Thyroid gland (tissue), 4 donors: ENCODE measurements at places on chromosomes 1 and 21. TPM values are rescaled to one million over a fixed set of nuclear protein-coding genes. Genes with fewer than 3 reads are reported as not detected.

AGRN gene
- 147 TPM for total RNA-seq

PIGR gene
- total RNA-seq = 0.75 TPM

- H3K4me3 ChIP-seq = no peak overlapping the region
- H3K27ac ChIP-seq = no peak overlapping the region
- H3K27me3 ChIP-seq = no peaks in the 10 kb centered on the region
These were observed 8.7 kb downstream of the ADAMTS1 start for GRCh38 chr21:26836528-26836927.

DNA sequence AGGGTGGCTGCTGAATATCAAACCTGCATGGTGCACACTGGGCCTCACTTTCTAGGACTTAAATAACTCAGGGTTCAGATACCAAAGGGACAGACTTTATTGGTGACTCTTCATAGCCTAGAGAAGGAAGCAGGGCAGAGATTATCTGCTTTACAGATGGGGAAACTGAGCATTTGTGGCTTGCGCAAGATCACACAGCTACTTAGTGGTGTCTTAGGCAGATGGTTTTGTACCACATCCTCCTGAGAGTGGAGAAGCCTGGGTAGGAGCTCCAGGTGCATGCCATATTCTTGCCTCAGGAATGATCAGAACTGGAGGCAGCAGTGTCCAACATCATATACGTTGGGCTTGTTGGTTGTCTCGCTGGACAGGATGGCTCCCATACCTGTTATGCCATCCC lies 6.8 kb upstream of the DPH2 start:
- no peaks in the 10 kb centered on the region for H3K4me1 ChIP-seq
- H3K27ac ChIP-seq = no peak overlapping the region
- DNase-seq = no peak

DNA sequence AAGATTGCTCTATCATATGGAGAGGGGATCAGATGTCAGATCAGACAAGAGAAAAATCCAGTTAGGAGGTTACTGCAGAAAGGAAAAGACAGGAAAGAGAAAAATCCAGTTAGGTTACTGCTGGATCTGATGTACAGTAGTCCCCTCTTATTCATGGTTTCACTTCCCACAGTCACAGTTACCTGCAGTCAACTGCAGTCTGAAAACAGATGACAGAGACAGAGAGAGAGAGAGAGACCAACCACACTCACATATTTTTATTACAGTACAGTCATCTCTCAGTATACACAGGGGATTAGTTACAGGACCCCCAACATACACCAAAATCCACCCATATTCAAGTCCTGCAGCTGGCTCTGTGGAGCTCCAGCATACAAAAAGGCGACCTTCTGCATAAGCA lies 29.3 kb downstream of the NUP133 start:
- no peaks in the 10 kb centered on the region for H3K27me3 ChIP-seq
- H3K4me1 ChIP-seq = no peaks in the 10 kb centered on the region
- peaks cover 38% of the 10 kb centered on the region for H3K36me3 ChIP-seq
- DNase-seq = no peak

DNA sequence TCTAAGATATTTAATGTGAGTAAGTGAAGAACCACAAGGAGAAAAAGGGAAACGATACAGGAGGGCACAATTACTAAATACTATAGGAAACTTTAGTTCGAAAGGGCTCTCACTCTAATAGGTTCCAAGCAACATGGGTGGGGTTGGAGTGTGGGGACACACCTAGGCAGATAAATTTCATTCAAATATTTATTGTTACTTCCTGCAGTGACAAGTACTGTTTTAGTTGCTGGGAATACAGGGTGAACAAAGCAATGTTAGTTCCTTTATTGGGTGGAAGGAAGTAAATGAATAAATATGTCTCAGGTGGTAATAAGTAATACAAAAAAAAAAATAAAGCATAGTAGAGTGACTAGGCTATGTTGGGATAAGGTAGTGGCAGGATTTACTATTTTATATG lies 73.2 kb upstream of the B3GALT2 start:
- H3K27ac ChIP-seq = no peak overlapping the region
- H3K36me3 ChIP-seq = no peaks in the 10 kb centered on the region
- H3K4me3 ChIP-seq = no peak overlapping the region
- H3K27me3 ChIP-seq = no peaks in the 10 kb centered on the region
- no peaks in the 10 kb centered on the region for H3K4me1 ChIP-seq

DNA sequence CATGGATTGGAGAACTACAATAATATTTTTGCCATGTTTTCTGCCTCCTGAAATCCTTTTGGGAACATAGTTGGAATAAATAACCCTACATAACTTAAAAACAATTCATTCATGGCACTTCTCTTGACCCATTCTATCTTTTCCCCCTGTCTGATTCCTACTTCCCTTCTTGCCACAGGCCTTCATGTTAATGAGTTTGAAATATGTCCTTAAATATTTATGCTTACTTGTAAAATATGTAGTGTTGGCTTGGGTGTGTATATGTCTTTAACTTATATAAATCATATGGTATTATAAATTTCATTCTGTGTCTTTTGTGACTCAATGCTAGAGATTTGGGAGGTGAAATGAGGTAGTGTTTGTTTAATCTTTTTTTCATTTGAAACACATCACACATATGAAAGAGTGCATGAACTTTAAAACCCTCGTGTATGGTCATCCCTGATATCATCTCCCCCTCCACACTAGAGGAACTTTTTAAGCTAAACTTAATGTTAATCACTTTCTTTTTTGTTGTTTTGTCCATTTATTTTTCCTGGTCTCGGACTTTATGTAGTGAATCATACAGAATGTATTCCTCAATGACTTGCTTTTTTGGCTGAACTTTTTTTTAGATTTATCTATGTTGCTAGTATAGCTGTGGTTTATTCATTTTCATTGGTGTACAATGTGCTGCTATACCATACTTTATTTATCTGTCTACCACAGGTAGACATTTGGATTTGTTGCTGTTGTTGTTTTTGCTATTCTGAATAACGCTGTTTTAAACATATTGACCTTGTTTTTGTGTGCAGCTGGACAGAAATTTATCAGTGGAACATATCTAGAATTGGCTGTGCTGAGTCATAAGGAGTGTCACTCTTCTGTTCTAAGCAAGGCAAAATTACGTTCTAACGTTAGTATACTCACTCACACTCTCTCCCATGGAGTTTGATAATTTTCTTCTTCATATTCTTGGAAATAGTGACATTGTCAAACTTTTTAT lies 441.6 kb downstream of the PLPP3 start:
- peaks cover 4% of the 10 kb centered on the region for H3K4me1 ChIP-seq
- no peaks in the 10 kb centered on the region for H3K36me3 ChIP-seq
- no peaks in the 10 kb centered on the region for H3K27me3 ChIP-seq
- no peak for DNase-seq
- H3K4me3 ChIP-seq = no peak overlapping the region
